Fibroblast of pulmonary artery (primary cell): ENCODE measurements at places on chromosomes 1 and 21.

DNA sequence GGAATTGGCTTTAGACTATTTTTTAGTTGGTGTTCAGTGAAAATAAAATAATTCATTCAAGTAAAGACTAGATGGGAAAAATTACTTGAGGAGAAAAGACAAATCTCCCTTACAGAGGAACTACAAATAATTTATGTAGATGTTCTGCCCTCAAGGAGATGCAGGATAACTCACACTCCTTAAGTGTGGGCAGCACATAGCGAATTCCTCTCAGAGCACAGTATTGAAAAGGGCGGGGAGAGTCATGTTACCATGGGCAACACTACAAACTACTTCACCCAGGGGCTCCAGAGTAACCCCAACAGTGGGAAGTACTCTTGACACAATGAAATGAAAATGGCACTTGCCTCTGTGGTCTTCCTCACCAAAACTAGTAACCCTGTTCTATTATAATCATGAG is 20.6 kb upstream of the LAMC2 start:
- no peak for DNase-seq

DNA sequence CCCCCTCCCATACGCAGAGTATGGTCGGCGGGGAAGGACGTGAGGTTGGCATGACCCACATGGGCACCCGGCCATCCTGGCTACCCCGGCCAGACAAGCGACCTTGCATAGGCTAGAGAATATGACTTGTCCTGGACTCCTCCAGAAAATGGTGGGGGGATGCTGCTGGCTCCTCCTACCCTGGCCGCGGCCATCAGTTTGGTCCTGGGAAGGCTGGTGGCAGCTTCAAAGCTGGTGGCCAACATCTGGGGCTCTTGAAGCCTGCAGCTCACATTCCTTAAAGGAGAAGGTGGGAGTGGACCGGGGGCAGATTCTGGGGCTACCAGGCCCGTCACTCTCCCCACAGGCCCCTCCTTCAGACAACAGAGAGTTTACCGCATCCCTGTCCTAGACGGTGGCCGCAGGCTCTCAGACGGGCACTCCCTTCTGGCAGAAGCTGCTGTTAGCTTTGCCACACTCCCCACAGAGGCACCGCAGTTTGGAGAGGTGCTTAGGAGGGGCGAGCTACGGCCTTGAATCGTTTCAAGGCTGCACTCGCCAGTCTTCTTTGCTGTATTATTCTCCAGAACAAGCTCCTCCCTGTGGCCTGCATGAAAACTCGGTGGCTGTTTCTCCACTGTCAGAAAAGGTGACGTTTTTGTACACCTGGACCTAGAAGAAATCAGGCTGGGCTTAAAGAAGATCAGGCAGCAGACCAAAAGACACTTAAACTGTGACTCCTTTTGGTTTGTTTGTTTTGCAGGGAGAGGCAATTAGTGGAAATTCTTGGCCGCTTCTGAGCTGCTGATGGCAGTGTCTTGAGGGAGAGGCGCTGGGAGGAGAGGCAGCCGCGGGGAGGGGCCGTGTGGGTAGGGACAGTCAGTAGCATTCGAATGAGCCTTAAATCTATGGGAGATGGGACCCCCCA is 68.0 kb downstream of the RUNX3 start:
- peak; percentile 26 for DNase-seq

GRCh38 chr1:24805534-24806301 is 60.5 kb downstream of the CLIC4 start:
- DNase-seq: peak; percentile 87

DNA sequence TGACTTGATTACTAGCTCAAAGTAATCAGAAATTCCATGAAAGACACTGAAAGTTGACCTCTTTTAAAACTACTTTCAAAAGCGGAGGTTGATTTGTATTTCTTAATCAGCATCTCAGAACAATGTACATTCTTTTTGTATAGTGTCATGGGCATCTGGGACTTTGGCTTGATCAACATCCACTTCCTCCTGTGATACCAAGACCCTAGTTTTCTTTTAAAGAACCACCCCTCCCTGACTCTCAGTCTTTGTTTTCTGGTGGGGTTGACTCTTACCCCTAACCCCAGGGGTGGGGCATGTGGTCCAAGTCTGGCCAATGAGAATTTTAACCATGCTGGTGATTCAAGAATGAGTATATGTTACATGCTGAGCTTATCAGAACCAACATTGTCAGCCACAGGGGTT is 21.7 kb upstream of the IRF2BP2 start:
- DNase-seq: peak; percentile 98

- no peak for DNase-seq
Observed at GRCh38 chr1:198201956-198202784, 45.4 kb downstream of the NEK7 start.
